ENCODE measurements at places on chromosomes 6 and 20.
A peak's percentile ranks its signal among the peaks of the same experiment; 100 is the strongest.

DNA sequence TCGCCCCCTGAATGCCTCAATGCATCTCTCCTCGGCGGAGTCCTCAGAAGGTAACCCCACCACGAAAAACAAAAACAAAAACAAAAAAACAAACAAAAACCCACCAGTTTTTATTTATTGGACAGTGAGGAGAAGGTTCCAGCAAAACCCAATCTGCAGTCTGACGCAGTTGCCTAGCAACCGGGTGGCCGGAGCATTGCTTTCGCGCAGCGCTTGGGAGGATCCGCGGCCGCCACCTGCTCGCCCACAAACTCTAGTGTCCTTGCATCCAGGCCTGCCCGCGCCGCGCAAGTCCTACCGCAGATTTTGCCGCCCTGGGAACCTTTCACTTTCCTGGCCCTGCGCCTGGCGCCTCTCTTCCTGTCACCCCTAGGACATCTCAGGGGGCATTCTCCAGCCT is 17.6 kb downstream of the TFAP2B start:
- no peak for DNase-seq

DNA sequence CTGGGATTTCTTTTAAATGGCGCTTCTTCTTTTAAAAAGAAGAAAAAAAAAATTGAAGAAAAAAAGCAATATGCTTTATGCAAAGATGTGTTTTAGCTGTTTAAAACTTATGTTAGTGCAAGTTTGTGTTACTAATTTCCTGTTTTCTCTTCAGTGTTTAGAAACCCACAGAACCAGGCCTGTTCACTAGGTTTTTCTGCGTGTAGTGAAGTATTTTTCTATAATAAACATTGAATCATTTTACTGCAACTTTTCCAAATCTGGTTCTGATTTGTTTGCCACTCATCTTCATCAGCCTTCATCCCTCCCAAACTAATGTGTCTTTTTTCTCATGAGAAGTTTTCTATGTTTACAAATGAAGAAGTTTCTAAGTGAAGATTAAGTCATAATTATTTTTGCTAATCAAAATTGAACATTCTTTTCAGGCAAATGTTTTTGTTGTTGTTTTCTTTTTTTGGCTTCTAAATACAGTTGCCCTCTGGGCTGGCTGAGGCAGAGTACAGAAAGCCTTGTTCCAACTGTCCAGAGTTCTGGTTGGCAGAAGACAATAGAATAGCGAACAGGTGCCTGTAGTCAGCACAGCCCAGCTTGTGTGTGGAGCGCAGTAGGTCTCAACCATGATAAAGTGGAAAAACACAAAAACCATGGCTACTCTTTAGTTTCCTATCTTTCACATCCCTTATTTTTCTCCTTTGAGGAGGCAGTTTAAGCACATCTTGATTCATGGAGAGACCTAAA is 14.5 kb downstream of the ZNF76 start:
- DNase-seq = no peak

- no peak for DNase-seq
Observed at GRCh38 chr6:108029226-108029921, 45.2 kb downstream of the OSTM1 start.

- no peak for DNase-seq
Observed at GRCh38 chr20:57031867-57032355, 234.5 kb downstream of the BMP7 start.

GRCh38 chr6:44624226-44624625 is 236.7 kb downstream of the CDC5L start:
- DNase-seq = no peak

GRCh38 chr6:20811109-20811761 is 277.0 kb downstream of the CDKAL1 start:
- DNase-seq = peak; percentile 55

DNA sequence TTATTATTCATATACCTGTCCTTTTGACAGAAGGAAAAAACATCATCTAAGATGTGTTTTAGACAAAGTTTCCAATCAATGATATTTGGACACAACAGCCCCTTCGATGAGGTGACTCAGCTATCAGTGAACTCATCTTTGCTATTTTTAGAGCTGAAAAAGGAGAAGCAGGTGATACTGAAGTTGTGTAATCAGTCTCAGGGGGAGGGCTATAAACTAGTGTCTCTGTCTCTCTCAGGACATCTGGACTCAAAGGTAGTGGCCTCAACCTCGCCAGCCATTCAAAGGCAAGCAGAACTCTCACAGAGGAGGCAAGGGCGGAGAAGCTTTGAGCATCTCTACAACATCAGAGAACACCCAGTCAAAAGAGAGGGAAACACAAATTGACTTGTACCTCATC is 135.4 kb downstream of the BFSP1 start:
- no peak for DNase-seq

DNA sequence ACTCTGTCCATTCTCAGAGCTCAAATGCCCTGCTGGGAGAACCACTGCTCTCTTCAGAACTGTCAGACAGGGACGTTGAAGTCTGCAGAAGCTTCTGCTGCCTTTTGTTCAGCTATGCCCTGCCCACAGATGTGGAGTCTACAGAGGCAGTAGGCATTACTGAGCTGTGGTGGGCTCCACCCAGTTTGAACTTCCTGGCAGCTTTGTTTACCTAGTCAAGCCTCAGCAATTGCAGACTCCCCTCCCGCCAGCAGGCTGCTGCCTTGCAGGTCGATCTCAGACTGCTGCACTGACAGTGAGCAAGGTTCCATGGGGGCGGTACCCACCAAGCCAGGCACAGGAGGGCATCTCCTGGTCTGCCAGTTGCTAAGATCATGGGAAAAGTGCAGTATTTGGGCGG is 21.8 kb upstream of the UFL1 start:
- no peak for DNase-seq

- peak; percentile 29 for DNase-seq
Observed at GRCh38 chr6:160750276-160750689, 48.2 kb downstream of the PLG start.

- no peak for DNase-seq
Observed at GRCh38 chr6:140414966-140415620, 1040.6 kb upstream of the CITED2 start.

DNA sequence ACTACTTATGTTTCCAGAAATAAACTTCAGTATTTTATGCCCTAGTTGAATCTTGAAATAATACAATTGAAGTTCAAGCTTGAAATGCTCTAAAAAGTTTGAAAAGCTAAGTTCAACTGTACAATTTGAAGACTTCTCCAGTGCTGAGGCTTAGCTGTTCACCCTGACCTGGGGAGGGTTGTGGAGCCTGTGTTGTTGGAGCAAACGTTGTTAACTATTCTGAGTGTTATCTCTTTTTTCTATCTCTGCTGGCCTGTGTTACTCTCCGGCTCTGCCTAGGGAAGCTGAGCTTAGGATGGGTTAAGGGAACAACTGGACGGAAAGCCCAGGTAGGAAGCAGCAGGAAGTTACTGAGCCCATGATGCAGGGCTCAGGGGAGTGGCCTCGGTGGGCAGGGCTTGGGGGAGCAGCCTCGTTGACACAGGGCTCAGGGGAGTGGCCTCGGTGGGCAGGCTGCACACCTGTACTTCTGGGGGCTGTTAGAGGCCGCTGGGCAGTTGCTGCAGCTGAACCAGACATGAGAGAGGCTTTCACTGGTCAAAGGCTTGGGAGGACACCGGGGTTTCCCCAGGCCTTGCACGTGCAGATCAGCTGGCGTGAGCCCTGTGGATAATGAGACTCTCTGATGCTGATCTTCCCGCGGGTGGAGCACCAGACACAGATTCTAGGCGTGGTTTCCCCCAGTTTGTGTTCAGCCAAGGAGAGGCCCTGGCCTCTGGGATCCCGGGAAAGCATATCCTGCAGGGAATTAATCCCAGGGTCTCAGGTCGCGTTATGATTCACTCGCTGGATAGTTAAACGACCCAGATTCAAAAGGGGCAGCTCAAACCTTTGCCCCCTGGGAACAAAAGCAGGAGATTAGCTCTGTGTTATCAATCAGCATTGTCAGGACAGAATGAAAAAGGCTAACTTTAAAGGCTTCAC is 58.9 kb downstream of the ERMARD start:
- peak; percentile 67 for DNase-seq

- no peak for DNase-seq
Observed at GRCh38 chr6:45763281-45763680, 252.4 kb downstream of the CLIC5 start.

- DNase-seq = no peak
Observed at GRCh38 chr6:108952776-108953486, 104.7 kb downstream of the ARMC2 start.

- DNase-seq = peak; percentile 67
Observed at GRCh38 chr20:35942243-35942642, 12.1 kb downstream of the SCAND1 start.

DNA sequence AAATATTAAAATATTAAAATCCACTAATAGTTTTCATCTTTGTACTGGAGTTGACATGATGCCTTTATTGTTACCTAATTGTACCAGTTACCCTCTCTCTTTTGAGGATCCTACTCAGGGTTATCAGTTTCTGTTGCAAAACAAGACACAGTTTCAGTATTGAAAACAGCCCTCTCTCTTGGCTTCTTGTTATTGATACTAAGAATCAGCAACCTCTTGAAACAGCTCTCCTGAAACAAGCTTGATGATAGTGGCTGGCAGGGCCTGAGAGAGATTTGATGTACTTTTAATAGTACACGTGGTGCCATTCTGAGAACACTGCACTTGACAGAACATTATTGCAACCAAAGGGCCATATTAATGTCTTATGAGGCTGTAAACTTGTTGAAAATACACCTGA is 64.9 kb upstream of the MEI4 start:
- no peak for DNase-seq

DNA sequence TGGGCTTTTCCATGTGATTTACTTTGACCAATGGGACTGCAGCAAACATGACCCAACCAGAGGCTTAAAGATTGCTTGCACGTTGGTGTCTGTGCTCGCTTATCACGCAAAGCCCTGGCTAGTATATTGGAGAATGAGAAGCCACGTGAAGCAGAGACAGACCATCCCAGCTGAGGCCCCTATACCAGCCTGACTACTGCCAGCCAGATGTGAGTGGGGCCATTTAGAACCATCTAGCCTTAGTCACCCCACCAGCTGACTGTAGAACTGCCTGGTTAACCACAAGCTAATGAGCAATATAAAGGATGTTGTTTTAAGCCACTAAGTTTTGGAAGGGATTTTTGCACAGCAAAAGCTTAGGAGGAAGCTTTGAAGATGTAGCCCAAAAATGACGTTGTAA is 74.5 kb downstream of the MACROD2 start:
- no peak for DNase-seq

DNA sequence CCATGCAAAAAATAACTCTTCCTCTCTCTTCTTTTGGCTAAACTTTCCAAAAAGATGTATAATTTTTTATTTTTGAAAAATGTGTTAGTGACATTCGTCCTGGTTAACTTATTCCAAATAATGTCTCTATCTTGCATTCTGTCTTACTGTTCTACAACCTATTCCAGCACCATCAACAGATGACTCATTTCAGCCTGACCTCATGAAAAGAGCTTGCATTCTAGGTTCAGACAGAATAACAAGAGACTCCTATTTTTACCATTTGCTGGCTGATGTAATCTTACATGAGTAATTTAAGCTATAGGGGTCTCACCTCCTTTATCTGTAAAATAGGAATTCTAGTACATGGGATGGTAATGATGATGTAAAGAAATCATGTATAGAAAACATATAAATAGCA is 109.0 kb downstream of the FUT9 start:
- no peak for DNase-seq

DNA sequence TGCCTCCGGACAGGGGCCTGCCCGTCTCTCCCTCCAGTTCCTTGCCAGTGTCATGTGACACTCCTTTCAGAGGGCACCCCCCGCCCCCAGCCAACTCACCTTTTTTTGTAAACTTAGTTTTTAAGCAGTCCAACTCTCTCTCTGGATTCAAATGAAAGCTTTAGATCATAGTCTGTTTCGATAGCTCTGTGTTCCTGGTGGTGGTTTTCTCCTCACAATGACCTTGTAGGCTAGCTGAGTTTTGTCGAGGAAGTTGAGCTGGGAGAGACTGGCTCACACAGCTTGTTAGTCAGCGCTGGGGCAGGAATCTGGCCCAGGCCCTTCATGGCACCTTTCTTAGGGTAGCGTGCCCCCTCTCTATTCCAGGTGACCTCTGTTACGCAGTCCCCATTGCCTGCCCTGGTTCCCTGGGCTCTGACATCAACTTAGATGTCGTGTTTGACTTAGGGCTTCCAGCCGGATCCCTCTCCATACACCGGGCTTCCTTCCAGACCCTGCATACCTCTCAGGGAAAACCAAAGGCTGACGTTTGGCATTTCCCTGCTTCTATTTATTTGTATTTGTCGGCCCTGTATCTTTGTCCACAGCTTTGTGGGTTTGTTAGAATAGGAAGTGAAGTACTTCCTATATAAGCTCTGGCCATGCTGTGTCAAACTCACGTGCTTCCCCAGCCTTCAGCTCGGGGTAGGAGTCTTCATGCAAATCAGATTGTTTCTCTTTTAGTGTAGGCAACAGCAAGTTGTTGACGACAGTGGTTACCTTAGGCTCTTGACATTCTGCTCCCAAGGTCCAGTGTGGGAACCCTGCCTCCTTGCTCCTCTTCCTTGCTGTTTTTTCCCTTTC is 12.7 kb downstream of the IGF2R start:
- DNase-seq = no peak

GRCh38 chr6:122798099-122798641 is 9.1 kb downstream of the SMPDL3A start:
- no peak for DNase-seq

DNA sequence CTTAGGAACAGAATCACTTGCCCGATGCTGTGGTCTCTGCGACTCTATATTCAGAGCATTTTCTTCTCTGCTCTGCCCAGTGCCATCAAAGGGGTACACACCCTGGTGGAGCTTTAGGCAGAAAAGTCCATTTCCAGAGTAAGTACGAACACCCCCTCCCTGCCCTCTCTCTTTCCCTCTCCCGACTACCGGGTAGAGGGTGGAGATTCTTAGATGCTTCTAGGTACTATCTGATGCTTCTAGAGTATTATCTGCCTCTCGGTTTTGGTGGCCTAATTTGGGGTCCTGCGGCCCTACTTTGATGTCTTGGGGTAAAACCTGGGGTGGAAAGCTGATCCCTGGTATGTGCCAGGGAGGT is 245.4 kb upstream of the SOX4 start:
- DNase-seq = no peak

DNA sequence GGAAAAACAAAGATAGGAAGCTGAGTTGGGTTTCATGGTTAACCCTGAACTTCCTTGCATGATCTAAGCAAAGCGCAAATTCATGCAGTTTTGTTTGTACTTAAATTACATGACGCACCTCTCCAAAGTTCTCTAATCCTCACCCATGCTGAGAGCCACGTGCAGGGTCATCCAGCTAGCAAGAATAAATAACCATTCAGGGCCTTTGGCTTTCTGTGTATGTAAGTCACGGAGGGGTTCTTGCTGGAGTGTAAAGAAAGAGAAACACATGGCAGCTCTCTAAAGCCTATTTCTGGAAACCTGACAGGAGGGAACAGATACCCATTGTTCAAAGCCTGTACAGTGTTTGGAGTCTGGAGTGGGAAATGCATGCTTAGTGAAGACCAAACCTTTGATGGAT is 171.7 kb upstream of the CCN2 start:
- no peak for DNase-seq

DNA sequence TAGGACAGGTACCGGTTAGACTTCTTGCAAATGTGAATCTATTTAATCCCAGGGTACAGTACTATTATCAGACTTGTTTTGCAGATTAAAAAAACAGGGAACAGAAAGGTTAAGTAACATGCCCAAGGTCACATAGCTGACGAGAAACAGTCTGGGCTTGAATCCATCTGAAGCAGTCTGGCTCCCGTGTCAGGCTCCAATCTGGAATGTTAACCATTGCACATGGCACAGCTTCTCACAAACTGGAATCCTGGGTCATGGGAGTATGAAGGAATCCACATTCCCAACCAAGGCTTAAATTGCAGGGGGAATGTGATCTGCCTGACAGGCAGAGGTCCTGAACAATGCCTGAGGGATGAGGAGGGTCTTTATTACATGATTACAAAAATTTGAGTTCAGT is 187.5 kb upstream of the SPTLC3 start:
- no peak for DNase-seq

GRCh38 chr6:105492706-105493673 is 90.1 kb upstream of the PREP start:
- no peak for DNase-seq
